Activated T-cell treated with anti-CD3 and anti-CD28 coated beads, Interleukin-2, amount 50 U/mL, for 72 hours (primary cell): ENCODE measurements at places on chromosomes 12 and 14.

GRCh38 chr14:70213721-70214282 lies 25.1 kb upstream of the SLC8A3 start:
- DNase-seq: no peak

- no peak for DNase-seq
Measured at GRCh38 chr12:120397824-120398540, 29.0 kb upstream of the MSI1 start.

- no peak for DNase-seq
Measured at GRCh38 chr12:120668868-120669840, 17.8 kb upstream of the MLEC start.

GRCh38 chr12:119949145-119949544 lies 39.9 kb upstream of the BICDL1 start:
- DNase-seq: no peak

DNA sequence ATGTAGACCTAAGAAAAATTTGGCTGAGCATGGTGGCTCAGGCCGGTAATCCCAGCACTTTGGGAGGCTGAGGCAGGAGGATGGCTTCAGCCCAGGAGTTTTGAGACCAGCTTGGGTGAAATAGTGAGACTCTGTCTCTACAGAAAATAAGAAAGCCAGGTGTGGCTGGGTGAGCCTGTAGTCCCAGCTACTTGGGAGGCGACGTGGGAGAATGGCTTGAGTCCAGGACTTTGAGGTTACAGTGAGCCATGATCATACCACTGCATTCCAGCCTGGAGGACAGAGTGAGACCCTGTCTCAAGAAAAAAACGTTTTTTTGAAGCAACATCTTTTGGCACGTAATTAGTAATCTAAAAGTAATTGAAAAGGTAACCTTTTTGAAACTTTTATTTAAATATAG lies 70.9 kb downstream of the FERMT2 start:
- DNase-seq: no peak

- DNase-seq: no peak
Measured at GRCh38 chr14:98925354-98926040, 346.5 kb downstream of the BCL11B start.

DNA sequence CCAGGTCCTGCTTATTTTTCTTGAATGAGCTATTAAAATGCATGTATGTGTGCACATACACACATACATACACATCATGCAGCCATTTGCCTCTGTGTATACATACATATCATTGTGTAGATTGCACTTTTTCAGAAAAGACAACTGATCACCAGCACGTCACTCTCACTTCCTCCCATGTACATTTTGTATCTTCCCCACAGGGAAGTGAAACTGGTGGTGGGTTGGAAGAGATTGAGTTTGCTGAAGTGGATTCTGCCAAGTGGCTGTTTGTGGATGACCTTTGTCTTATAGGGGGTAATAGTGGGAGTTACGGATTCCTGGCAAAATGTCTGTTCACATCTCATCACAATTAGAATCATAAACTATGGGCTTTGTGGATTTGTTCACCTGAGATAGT lies 448.6 kb downstream of the RAD51B start:
- DNase-seq: no peak

GRCh38 chr14:23186913-23187654 lies 3.6 kb upstream of the SLC7A8 start:
- no peak for DNase-seq

DNA sequence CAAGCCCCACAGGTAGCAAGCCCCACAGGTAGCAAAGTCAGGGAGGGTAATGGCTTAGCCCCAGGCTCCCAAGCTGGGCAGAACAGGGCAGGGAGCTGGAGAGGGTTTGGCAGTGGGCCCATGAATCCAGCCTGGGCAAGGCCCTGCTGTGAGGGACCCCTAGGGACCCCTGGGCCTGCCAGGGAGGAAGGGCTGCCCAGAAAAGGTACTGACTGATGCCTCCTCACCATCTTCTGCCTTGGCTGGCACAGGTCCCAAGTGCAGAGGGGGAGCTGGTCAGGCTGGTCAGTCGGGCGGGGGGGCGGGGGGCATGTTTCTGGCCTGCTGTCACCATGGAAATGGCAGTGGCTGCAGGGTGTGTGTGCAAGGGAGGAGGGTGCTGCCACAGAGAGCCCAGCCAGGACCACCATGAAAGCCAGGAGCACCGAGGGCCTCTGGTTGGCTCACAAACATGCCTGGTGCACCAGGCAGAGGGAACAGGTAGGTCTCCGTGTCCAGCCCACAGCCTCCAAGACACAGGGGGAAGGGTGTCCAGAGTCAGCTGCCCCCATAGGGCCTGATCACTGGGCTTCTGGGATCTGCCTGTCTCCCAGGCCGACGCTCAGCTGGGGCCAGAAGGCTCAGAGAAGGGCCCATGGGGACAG lies 1.5 kb upstream of the CRIP2 start:
- DNase-seq: no peak

DNA sequence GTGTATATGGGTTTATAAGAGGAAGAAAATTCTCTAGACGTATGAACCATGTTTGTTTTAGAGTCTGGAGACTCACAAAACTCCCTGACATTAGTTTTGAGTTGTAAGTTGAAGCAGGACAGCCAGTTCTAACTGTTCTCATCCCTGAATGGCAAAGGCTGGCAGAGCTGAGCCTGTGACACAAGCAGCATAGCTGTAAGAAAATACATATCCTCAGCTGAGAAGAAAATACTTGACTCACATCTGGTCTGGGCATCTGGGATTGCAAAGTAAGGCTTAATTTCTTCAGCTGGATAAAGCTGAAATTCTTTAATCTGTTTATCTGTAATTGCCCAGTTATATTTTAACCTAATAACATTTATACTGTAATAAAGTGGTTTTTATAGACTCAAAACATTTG lies 156.3 kb downstream of the PELI2 start:
- no peak for DNase-seq

DNA sequence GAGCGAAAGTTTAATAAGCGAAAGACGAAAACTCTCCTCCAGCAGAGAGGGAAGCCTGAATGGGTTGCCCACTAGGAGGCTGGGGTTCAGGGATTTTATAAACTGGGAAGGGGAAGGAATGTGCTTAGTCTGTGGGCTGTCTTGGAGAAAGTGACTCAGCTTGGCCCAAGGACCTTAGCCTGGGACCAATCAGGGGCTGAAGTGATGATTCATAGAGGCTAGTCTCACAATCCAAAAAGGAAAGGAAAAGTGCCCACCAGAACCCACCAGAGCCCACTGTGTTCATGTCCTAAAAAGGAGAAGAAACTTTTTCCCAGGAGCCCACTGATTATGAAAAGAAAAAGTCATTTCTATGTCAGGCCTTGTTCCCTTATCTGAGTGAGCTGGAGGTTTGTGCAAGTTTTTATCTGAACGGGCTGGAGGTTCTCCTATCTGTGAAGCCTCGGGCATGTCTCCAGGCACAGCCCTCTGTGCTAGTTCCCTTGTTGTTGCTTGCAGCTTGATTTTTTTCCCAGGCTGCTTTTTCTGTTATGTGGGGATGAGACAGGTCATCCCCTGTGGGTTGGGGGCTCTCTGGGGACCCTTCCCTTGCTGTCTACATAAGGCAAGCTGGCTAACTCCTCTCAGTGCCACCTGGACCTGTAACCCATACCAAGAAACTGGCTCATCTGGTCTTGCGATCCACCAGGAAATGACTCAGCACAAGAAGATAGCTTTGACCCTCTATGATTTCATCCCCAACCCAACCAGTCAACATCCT lies 8.3 kb upstream of the GOLGA5 start:
- no peak for DNase-seq

DNA sequence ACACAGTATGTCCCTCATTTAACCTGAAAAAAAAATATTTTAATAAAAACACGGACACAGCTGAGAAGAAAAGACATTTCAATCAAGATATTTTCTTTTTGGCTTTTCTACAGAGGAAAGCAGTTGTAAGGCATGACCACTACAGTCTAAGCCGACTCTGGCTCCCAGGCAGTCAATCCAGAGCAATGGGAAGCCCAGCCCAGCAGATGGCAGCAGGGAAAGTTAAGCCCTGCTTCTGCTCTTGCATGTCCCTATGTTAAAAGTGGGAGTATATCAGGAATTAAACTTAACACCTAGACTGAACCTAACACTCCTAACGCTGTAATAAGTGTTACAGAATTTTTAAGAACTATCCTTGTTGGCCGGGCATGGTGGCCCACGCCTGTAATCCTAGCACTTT lies 19.5 kb upstream of the HAL start:
- DNase-seq: no peak

DNA sequence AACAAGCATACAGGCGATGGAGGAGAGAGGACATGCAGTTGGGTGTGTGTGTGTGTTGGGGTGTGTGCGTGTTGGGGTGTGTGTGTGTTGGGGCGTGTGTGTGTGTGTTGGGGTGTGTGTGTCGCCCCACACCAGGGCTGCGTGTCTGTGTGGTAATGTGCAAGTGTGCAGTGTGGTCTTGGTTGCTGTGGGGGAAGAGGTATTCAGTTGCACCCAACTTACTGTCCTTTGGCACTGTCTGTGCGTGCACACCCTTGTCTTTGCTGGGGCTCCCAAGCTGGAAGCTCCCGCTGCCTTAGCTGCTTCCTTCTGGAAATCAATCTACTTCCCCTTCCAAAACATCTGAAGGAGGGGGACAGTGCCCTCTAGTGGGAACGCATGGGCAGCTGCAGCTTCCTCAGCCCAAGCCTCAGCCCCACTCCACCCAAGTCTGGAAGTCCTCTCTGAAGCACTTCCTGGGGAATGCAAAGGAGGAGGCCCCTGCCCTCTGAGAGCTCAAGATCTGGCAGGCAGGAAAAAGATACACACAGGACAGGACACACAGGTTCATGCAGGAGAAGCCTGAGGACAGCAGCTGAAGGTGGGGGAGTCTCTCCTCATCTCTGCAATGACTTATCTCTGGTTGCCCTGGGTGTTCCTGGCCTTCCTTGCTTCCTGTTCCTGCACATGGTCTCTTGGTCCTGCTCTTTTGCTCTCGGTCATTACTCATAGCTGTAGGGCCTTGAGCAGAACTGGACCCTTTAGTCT lies 13.1 kb downstream of the ASIC1 start:
- peak; percentile 70 for DNase-seq

DNA sequence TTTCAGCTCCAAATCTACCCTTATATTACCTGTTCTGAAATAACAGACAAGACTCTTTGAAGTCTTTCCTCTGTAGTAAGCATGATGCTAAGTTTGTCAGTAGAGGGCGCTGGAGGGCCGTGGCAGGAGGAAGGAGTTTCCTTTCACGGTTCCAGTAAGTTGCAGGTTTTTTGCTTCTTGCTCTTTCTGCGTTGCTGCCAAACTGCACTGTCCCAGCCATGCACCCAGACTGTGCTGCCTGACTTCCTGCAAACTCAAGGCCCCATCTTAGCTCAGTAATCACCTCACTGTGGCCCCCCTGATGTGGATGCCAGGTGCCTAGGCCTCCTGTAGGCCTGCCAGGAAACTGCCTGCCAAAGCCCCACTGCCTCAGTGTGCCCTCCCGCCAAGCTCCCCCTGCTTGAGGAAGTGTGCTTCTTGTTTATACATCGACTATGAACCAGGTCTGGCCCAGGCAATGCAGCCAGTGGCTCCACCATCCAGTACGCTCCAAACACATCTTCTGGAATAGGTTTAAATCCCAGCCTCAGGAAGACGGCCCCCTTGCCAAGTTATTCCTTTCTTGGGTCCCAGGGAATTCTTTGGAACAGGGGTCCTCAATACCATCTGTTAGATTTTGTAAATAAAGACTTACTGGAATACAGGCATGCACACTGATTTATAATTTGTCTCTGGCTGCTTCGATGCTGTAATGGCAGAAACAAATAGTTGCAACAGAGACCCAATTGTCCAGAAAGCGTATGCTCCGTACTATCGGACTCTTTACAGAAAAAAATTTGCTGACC lies 193.7 kb upstream of the LRIG3 start:
- peak; percentile 67 for DNase-seq

DNA sequence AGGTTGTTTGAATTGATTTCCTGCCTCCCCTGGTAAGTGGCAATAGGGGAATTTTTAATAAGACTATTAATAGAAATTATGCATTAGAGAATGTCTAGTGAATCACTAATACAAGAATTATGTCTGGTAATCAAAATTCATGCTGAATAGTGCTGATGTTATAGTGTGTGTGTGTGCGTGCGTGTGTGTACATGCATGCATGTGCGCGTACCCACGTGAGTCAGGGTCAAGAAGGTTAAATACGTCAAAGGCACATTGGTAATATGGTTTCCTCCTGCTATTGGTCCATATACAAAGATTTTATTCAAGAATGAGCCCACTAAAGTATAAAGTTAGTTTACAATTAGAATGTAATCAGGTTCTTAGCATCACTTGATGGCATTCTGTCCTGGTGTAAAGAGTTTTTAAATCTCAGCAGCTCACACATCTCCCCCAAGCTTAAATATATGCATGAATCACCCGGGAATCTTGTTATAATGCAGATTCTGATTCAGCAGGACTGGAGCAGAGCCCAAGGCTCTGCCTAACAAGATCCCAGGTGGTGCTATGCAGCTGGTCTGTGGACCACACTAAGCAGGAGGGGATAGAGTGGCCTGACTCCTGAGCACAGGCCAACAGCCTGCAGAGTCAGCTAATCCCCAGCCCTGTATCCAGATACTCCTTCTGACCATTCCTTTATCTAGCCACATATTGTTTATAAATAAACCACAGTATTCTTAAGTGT lies 43.9 kb downstream of the TTC9 start:
- DNase-seq: no peak

- DNase-seq: no peak
Measured at GRCh38 chr14:38224338-38224737, 16.6 kb downstream of the SSTR1 start.

- DNase-seq: no peak
Measured at GRCh38 chr12:19161216-19161615, 31.7 kb downstream of the PLEKHA5 start.

GRCh38 chr14:105851716-105852377 lies 325.5 kb downstream of the TMEM121 start:
- DNase-seq: no peak

DNA sequence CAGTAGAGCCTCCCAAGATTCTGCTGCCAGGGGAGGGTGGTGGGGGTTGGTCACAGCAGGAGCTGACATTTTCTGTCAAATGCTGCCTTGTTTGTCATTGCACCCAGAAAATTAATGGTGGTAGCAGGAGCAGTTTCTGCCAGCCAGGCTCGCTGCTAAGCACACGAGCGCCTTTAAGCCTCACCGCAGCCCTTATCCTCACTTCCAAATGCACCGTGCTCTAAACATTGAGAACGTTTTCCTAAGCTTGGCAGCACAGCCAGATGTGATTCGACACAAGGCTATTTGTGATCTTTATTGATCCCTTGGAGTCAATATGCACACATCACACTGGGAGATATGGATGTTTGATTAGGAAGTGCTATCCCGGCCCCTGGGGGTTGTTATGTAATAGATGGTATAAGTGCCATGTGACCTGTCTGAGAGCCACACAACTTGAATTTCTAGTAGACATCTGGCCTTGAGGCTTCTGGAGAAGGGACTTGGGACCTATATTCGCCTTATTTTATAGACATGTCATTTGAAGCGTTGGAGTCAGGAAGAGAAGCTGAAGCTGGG lies 31.6 kb upstream of the BEGAIN start:
- DNase-seq: no peak

- no peak for DNase-seq
Measured at GRCh38 chr14:93544212-93544611, 113.5 kb downstream of the UNC79 start.

GRCh38 chr14:35410858-35411257 lies 6.3 kb upstream of the NFKBIA start:
- DNase-seq: no peak

- DNase-seq: no peak
Measured at GRCh38 chr12:3646561-3647241, 106.2 kb downstream of the CRACR2A start.
